ENCODE measurements at places on chromosomes 16 and 17. TPM values are rescaled to one million over a fixed set of nuclear protein-coding genes. Genes with fewer than 3 reads are reported as not detected.

ATP2A1 gene
- total RNA-seq: 0.11 TPM

TEKT5 gene
- not detected for total RNA-seq

KRT39 gene
- not detected for total RNA-seq

TNFRSF13B gene
- total RNA-seq: not detected

WSCD1 gene
- 10.6 TPM for total RNA-seq

PRSS8 gene
- total RNA-seq: not detected

ABCC11 gene
- total RNA-seq: not detected

TUBG1 gene
- 54.3 TPM for total RNA-seq

ABCC1 gene
- total RNA-seq: 24.5 TPM

CFAP52 gene
- not detected for total RNA-seq

FAM171A2 gene
- total RNA-seq: 0.70 TPM

CCDC78 gene
- 0.49 TPM for total RNA-seq

BCO1 gene
- not detected for total RNA-seq

EIF1 gene
- 1,166 TPM for total RNA-seq

TSNAXIP1 gene
- 0.41 TPM for total RNA-seq

RNU2-1 gene
- 5,263 TPM for total RNA-seq

MYH1 gene
- total RNA-seq: not detected

TMIGD1 gene
- not detected for total RNA-seq

HNF1B gene
- not detected for total RNA-seq

ZNF232 gene
- total RNA-seq: 4.9 TPM

TNFSF13 gene
- total RNA-seq: 13.5 TPM

CDH16 gene
- 0.16 TPM for total RNA-seq

C16orf92 gene
- not detected for total RNA-seq

NPIPA5 gene
- total RNA-seq: 4.2 TPM

PRR11 gene
- total RNA-seq: 1.5 TPM

NOL3 gene
- 109 TPM for total RNA-seq

GEMIN4 gene
- 12.6 TPM for total RNA-seq

ERAL1 gene
- total RNA-seq: 37.2 TPM

TMEM114 gene
- not detected for total RNA-seq

NME1 gene
- 18.8 TPM for total RNA-seq

CX3CL1 gene
- 15.2 TPM for total RNA-seq

ATMIN gene
- total RNA-seq: 21.2 TPM

TP53TG3B gene
- not detected for total RNA-seq

Measured in Right ventricle myocardium inferior (tissue), 1 donor.